ENCODE measurements at places on chromosomes 12 and 14.

- no peak for DNase-seq
Measured at GRCh38 chr12:116150001-116150400, 127.5 kb downstream of the MED13L start.

- DNase-seq = no peak
Measured at GRCh38 chr14:37081856-37082255, 90.5 kb downstream of the SLC25A21 start.

DNA sequence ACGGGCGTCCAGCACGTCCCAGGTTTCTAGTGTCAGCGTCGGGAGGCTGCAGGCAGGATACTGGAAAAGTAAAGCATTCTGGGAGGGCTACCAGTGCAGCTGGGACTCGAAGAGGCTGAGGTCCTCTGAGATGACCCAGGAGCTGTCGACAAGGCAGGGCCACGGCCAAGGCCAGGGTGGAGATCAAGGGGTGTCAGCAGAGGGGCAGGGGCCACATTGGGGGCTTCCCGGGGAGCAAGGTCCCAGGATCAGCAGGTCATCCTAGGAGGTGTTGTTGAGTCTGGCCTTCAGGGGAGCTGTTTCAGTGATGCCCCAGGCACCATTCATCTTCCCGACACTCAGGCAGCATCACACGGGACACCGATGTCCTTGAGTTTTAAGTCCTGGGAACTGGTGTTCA is 377.8 kb upstream of the SFSWAP start:
- DNase-seq = no peak

DNA sequence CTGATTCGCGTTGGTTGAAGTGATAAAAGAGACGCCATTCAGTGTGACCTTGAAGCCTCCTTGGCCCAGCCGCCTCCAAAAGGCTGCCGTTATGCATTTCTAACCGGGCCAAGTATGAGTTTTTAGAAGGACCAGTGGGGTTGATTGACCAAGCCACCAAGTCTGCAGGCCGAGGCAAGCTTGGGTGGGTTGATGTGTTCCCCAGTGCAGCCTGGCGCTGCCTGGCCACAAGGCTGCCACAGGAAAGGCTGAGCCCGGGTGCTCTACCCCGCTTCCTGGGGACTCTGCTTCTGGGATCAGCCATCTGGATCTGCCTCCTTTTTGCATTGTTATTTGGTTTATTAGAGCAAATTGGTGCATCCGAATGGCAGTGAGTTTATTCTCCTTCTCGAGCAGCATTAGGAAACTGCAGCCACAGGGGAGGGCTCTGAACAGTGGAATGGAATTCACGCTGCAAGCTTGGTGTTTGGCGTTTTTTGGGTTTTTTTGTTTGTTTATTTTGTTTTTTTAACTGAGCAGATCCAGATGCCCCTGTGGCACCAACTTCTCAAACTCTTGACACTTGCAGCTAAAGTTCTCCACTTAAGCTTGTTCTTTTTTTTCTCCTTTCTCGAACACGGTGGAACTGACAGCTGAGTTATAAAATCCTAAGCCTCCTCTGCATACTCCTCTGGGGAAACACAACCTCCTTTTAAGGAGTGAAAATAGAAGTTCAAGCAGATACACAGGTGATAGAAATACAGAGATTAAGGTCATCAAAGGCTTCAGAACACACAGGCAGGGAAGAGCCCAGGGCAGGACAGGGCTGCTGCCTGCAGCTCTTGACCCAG is 145.4 kb upstream of the FKBP4 start:
- DNase-seq = no peak

DNA sequence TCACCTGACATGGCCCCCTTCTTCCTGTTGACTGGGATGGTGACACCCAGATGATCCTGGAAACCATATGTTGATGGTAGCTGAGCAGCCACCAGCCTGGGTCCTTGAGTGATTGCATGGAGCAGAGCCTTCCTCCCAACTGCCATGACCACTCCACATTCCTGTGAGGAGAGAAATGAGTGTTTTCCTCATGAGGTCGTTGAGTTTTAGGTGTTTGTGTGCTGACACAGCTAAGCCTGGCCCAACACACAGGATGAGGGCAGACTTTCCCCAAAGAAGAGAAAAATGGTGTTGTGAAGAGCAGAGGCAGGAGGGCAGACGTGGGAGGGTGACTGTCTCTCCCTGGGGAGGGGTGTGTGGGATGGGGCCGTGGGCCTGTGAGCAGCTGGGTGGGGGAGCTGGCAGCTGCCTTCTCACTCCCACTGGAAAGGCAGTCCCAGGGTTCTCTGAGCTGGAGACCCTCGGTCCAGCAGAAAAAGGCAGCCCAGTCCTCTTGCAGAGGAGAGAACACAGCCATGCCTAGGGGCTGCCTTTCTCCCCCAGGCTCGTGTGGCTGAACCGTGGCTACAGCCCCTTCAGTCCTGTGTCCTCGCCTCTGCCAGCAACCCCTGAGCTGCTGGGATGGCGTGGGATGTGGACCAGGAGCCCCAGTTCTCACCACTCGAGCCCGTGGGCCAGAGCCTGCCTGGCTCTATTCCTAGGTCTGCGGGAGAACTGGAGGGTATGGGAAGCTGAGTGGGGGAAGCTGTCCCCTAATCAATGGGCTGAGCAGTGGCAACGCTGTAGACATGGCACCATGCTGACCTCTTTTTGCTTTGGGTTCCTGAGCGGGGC is 257.0 kb downstream of the ADGRD1 start:
- no peak for DNase-seq

- DNase-seq = no peak
Measured at GRCh38 chr12:52227606-52228166, 5.4 kb upstream of the KRT7 start.

All from stimulated activated CD4-positive, alpha-beta T cell treated with anti-CD3 and anti-CD28 coated beads, Interleukin-4, amount 100 ng/mL, for 1 hour (primary cell).